ENCODE measurements at places on chromosomes 5 and 9. TPM values are rescaled to one million over a fixed set of nuclear protein-coding genes. Genes with fewer than 3 reads are reported as not detected.

ARL14EPL gene
- total RNA-seq, result not detected

GABRA1 gene
- not detected for total RNA-seq

DNA sequence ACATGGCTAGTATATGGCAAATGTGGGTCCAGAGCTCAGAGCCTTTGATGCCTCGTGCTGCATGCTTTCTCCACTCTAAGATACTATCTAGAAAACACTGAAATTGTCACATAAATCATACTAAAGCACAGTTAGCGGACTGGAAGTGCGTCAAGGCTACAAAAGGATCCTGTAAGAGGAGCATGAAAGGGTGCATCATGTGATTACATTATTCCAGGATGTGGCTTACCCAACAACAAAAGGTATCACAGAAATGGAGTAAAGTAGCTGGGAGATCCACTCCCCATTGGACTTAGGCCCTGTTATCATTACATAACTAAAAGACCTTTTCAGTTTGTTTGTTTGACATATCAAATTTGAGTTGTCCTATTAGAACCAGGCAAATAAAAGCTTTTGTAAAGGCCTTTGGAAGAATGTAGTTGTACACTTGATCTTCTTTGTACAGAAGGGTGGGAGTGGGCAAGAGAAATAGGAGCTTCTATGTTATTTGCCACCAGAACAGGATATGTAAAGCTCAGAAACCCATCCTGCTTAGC lies 6.9 kb downstream of the SLC31A1 start:
- DNase-seq, result no peak
- no peaks in the 10 kb centered on the region for H3K36me3 ChIP-seq
- no peaks in the 10 kb centered on the region for H3K27me3 ChIP-seq

DNA sequence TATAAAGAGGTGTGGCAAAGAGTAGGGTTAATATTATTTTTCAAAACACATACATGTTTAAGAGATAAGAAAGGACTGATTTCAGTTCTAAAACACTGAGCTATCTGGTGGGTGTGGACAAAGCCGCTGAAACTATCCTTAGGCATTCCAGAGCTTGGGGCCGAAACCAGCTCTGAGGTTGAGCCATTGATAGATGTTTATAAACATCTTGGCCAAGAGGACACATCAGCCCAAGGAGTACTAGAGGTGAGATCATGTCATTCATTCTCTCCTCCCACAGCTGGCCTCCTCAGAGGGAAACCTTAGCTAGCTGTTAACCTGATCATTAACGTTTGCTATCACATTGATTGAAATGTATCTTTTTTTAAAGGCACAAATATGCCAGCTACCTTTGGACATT lies 89.9 kb downstream of the NLN start:
- no peaks in the 10 kb centered on the region for H3K27me3 ChIP-seq
- no peak overlapping the region for H3K4me3 ChIP-seq
- H3K36me3 ChIP-seq, result peaks cover 20% of the 10 kb centered on the region
- H3K27ac ChIP-seq, result no peak overlapping the region
- peaks cover 10% of the 10 kb centered on the region for H3K4me1 ChIP-seq

DNA sequence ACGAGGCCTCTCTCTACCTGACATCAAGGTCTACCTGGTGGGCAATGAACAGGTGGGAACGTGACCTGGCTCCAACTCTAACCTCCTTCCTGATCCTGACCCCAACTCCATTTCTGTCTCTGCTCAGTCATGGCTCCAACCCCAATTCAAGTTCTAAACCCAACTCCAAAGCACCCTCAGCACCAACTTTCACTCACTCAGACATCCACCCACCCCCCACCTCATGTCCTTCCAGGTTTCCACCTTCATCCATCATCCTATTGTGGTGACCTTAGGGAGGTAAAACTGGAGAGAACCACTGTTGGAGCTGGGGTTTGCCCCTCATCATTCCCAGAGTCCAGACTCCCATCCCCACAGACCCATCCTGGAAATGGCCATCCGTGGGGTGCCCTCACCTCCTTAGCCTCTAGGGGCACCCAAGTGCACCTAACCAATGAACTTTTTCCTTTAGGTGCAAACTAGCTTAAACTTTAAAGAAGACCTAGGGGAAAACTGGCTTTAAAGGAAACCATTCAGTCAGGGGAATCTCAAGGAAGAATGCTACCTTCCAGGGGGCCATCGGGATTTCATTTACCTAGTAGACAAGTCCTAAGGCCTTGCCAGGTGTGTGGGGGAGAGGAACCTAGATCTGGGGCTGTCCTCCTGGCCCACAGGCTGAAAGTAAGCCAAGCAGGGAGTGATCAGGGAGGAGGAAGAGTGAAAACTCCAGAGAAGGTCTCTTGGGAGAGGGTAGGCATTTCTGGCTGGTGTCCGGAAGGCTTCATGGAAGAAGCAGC lies 11.3 kb downstream of the RGS14 start:
- peak overlapping the region; percentile 38 for H3K4me3 ChIP-seq
- H3K27ac ChIP-seq, result peak overlapping the region; percentile 48
- H3K4me1 ChIP-seq, result peaks cover 73% of the 10 kb centered on the region
- no peaks in the 10 kb centered on the region for H3K27me3 ChIP-seq

DNA sequence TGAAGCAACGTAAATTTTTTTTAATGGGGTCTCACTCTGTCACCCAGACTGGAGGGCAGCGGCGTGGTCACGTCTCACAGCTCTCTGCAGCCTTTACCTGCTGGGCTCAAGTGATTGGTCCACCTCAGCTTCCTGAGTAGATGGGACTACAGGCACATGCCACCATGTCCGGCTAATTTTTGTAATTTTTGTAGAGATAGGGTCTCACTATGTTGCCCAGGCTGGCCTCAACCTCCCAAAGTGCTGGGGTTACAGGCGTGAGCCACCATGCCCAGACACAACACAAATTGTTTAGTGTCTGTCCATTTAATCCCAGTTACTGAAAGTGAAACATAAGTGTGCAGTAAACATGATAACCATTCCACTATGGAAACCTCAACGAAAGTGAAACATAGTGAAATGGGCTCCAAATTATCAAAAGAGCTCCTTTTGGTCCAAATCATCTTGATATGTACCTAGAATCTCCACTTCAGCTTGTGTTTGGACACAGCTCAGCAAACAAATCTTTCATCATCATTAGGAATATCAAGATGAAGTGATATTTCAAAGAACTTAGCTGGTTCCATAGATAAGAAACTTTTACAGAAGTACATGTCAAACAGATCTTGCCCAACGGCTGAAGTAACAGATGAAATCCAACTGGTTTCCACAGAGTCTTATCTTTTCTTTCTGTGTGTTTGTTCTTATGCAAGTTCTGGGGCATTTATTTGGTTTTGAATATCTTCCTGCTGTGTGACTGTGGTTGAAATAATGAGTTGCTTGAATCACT lies 41.2 kb upstream of the PLPP1 start:
- H3K27ac ChIP-seq, result no peak overlapping the region
- H3K4me3 ChIP-seq, result peak overlapping the region; percentile 16
- H3K27me3 ChIP-seq, result no peaks in the 10 kb centered on the region
- peaks cover 27% of the 10 kb centered on the region for H3K4me1 ChIP-seq

Measured in activated T-cell treated with anti-CD3 and anti-CD28 coated beads, Interleukin-2, amount 50 U/mL, for 72 hours (primary cell).